Pulmonary artery endothelial cell (primary cell): ENCODE measurements at places on chromosomes 1 and 21. TPM values are rescaled to one million over a fixed set of nuclear protein-coding genes. Genes with fewer than 3 reads are reported as not detected.

Gene SUSD4
- not detected in 2 replicates for total RNA-seq

Gene DPYD
- 50.6 and 54.7 TPM in 2 replicates for total RNA-seq

Gene MR1
- total RNA-seq, result 3.7 and 5.5 TPM in 2 replicates

Gene KCNJ6
- total RNA-seq, result under 0.01 TPM in 2 replicates

Gene FCER1G
- 0.26 and 0.49 TPM in 2 replicates for total RNA-seq

Gene HDGF
- 206 and 293 TPM in 2 replicates for total RNA-seq

Gene COL16A1
- total RNA-seq, result 0.33 and 0.53 TPM in 2 replicates

Gene MPZ
- 0.95 and 0.99 TPM in 2 replicates for total RNA-seq

GRCh38 chr1:205523891-205524793 lies 19.7 kb downstream of the CDK18 start:
- DNase-seq, result no peak

GRCh38 chr1:227370533-227371254 lies 52.4 kb upstream of the CDC42BPA start:
- peak; percentile 37 for DNase-seq

GRCh38 chr1:237041461-237041794 lies 556 bp upstream of the RYR2 start:
- DNase-seq, result no peak

DNA sequence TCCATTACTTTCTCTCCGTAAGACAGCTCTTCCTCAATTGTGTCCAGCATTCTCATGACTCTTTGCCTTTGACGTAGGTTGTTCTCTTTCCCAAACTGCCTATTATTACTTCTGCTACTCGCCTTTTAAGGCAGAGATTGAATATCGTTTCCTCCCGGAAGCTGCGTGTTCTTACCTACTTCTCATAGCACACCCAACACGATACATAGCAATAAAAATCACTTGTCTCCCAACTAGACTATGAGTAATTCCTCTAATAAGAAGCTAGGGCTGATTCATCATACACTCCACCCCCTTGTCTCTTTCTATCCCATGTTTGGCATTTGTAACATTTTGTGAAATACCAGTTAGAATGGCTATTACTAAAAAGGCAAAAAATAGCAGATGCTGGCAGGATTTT lies 55.8 kb upstream of the SGIP1 start:
- no peak for DNase-seq

- no peak for DNase-seq
These were observed 20.6 kb upstream of the USP24 start for GRCh38 chr1:55235722-55236121.

- DNase-seq, result no peak
These were observed 7.1 kb downstream of the C1orf226 start for GRCh38 chr1:162388615-162389014.

GRCh38 chr1:8878698-8879463 lies 395 bp upstream of the ENO1 start:
- peak; percentile 88 for DNase-seq

DNA sequence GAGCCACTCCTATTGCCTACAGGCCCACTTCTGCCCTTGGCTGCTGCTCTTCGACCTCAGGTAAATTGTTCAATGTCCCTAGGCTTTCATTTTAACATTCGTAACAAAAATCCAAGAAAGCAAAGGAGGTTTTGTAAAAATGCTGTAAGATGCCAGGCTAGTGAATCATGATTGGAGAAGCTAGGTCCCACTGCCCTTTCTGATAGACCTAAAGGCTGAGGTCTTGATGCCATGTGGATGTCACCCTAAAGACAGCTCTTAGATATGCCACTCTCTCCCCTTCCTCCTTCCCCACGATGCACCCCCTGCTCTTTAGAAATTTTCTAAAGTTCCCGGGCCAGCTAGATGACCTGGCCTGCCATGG lies 9.9 kb upstream of the TMEM39B start:
- DNase-seq, result no peak

- no peak for DNase-seq
These were observed 226.4 kb upstream of the C8B start for GRCh38 chr1:57192222-57192621.
